ENCODE measurements at places on chromosomes 1 and 21. TPM values are rescaled to one million over a fixed set of nuclear protein-coding genes. Genes with fewer than 3 reads are reported as not detected.
A peak's percentile ranks its signal among the peaks of the same experiment; 100 is the strongest.

- no peaks in the 10 kb centered on the region for H3K36me3 ChIP-seq
- DNase-seq, result no peak
- no peak overlapping the region for H3K27ac ChIP-seq
- H3K4me1 ChIP-seq, result no peaks in the 10 kb centered on the region
- no peak overlapping the region for H3K4me3 ChIP-seq
- H3K27me3 ChIP-seq, result no peaks in the 10 kb centered on the region
Measured at GRCh38 chr21:33815143-33815707, 100.4 kb downstream of the ATP5PO start.

DNA sequence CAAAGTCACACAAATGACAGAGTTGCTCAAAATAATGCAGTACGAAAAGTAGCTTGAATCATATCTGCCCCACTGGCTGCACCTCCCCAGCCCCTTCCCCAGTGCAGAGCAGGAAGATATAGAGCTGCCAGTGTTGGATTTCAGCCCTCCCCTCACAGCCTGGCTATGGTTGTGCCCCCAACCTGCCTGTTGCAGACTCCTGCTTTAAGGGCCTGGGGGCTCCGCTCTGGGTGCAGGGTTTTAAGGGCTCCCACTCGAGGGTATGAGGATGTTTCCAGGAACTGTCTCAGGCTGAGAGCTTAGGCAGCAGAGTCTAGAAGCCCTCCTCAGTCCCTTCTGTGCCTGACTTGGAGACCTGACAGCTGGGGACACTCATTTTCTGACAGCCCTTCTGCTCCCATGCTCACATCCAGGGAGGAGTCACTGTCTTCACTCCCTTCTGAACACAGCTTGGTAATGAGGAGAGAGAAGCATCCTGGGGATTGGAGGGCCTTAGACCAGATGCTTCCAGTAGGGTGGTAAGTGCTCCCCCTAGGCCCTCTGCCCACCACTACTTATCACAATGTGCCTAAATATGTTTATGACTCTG lies 4.6 kb downstream of the S100A9 start:
- no peak for DNase-seq
- peaks cover 4% of the 10 kb centered on the region for H3K27me3 ChIP-seq
- no peak overlapping the region for H3K4me3 ChIP-seq
- H3K4me1 ChIP-seq, result peaks cover 15% of the 10 kb centered on the region
- no peak overlapping the region for H3K27ac ChIP-seq

GRCh38 chr1:182210417-182210816 lies 148.9 kb upstream of the ZNF648 start:
- no peak for DNase-seq
- peaks cover 6% of the 10 kb centered on the region for H3K27me3 ChIP-seq
- no peaks in the 10 kb centered on the region for H3K36me3 ChIP-seq
- H3K4me3 ChIP-seq, result no peak overlapping the region

The AK2 gene
- 400 TPM for total RNA-seq

- H3K4me1 ChIP-seq, result peaks cover 36% of the 10 kb centered on the region
- DNase-seq, result peak; percentile 10
- peaks cover 2% of the 10 kb centered on the region for H3K36me3 ChIP-seq
- peak overlapping the region; percentile 37 for H3K4me3 ChIP-seq
Measured at GRCh38 chr21:35503671-35504070, 454.6 kb upstream of the RUNX1 start.

DNA sequence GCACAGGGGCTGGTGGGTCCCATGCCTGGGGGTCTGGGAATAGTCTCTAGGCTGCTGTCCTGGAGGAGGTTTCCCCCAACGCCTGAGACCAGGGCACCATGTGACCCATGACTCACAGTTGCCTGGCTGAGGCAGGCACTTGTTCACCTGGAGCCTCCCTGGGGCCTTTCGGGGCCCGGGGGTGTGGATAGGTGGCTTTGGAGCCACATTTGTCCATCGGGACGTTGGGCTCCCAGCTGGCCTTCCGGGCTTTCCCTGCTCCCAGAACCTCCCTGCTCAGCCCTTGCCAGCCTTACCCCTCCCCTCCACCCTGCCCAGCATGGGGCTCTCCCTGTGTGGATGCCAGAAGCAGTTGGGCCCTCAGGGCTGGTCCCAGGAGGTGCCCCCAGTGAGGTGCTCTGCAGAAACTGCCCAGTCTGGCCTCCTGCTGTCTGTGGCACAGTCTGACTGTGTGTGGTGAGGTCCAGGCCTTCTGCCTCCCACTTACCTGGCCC lies 14.2 kb downstream of the COL6A1 start:
- no peak for DNase-seq
- H3K27ac ChIP-seq, result no peak overlapping the region
- no peaks in the 10 kb centered on the region for H3K27me3 ChIP-seq

DNA sequence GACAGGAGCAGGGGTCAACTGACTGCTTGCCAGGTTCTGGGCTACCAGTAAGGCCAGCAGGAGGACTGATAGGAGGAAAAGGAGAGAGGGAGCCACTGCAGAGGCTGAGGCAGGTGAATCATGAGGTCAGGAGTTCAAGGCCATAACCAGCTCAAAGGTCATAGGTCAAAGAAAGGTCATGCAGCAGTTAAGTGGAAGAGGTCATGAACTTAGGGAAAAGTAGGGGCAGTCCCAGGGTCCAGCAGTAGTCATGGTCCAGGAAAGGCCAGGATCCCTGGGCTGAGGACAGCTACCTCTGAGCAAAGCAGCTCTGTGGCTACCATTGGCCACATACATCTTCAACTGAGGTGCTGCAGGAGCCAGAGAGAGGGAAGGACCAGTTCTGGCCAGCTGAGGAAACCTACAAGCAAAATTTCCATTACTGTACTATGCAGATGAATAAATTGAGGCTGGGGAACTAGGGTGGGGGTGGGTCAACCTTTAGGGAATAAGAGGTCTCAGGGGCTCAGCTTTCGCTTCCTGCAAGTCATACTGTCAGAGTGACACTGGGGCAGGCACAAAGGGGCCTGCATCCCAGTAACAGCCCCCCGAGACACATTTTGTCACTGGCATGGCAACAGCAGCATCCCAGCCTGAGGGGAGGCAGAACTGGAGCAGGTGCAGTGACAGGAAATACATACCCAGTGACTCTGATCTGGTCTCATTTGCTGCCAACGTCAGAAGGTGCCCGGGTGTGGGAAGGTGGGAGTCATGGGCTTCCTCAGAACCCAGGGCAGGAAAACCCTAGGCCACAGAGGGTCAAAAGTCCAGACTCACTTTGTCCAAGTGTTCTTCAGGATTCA lies 5.2 kb upstream of the INPP5B start:
- H3K27me3 ChIP-seq, result no peaks in the 10 kb centered on the region
- no peak for DNase-seq
- H3K4me3 ChIP-seq, result no peak overlapping the region
- H3K27ac ChIP-seq, result no peak overlapping the region
- peaks cover 13% of the 10 kb centered on the region for H3K4me1 ChIP-seq

The DMBX1 gene
- not detected for total RNA-seq
